ENCODE measurements at places on chromosomes 12 and 14.

GRCh38 chr12:8603856-8604255 is 8.8 kb downstream of the AICDA start:
- DNase-seq, result no peak

- no peak for DNase-seq
Measured at GRCh38 chr12:115828168-115828567, 449.3 kb downstream of the MED13L start.

- DNase-seq, result no peak
Measured at GRCh38 chr12:14811486-14811885, 2.5 kb downstream of the SMCO3 start.

DNA sequence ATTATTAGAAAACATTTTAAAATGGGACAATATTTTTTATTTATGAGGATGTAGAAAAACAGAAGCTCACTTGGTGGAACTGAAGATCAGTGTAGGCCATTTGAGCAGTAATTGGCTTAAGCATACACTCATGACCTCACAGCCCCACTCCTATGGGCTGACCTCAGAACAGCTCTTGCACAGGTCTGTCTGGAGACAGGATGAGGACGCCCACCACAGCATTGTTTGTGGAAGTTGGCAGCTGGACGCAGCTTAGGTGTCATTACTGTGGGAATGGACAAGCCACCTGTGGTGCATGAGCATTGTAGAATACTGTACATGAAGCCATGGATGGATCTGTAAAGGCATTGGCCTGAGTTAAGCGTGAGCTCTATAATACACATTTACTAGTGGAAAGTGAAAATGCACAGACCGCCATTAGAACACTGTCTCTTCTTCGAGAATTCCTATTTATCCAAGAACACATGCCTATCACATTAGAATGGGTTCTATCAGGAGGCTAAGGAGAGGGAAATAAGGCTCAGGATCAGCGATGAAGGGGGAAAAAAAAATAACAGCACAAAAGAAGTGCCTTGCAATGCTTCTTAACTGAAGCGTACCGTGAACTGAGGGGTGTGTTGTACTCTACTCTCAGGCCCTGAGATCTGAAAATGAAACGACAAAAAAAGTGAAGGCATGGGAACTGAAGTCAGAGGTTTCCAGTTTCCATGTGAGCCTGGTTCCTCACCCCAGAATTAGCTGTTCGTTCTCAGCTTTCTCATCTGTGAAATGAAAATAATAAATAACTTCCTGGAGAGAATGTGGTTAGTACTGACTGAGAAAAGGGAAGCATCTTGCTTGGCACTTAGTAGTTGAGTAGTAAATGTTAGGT is 33.6 kb downstream of the KCNA1 start:
- no peak for DNase-seq

DNA sequence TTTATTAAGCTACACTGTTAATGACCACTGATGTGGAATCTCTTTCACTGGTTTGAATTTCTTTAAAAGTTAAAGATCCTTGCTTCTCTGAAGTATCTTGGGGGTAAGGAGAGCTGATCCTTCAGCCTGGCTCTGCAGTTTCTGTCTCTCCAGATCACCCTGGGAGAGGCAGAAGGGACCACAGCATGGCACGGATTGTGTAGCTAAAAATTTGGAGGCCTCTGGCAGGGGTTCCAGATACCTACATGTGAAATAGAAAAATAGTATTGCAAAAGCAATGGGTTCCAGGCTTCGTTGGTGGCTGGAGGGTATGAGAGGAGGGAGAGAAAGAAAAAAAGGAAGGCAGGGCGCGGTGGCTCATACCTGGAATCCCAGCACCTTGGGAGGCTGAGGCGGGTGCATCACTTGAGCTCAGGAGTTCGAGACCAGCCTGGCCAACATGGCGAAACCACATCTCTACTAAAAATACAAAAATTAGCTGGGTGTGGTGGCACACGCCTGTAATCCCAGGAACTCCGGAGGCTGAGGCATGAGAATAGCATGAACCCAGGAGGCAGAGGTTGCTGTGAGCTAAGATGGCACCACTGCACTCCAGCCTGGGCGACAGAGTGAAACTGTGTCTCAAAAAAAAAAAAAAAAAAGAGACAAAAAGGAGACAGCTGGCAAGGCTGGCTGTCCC is 3.4 kb downstream of the CHST11 start:
- DNase-seq, result no peak

- no peak for DNase-seq
Measured at GRCh38 chr12:48671231-48671856, 10.7 kb downstream of the KANSL2 start.

GRCh38 chr12:115060477-115061168 is 376.6 kb upstream of the TBX3 start:
- no peak for DNase-seq

DNA sequence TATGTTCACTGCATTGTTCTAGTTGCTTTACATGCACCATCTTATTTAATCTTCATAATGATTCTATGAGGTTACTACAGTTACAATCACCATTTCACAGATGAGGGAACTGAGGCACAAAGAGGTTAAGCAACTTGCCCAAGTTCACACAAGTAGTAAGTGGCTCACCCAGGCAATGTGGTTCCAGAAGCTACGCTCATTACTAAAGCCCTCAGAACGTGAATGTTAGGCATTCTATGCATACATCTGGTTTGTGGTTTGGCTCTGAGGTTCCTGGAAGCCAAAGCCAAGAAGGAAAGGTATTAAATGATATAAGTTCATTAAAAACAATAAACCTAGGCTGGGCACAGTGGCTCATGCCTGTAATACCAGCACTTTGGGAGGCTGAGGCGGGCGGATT is 14.4 kb upstream of the VRTN start:
- no peak for DNase-seq

GRCh38 chr12:13211191-13211858 is 14.8 kb downstream of the EMP1 start:
- DNase-seq, result no peak

- no peak for DNase-seq
Measured at GRCh38 chr12:14314801-14315200, 50.7 kb upstream of the ATF7IP start.

DNA sequence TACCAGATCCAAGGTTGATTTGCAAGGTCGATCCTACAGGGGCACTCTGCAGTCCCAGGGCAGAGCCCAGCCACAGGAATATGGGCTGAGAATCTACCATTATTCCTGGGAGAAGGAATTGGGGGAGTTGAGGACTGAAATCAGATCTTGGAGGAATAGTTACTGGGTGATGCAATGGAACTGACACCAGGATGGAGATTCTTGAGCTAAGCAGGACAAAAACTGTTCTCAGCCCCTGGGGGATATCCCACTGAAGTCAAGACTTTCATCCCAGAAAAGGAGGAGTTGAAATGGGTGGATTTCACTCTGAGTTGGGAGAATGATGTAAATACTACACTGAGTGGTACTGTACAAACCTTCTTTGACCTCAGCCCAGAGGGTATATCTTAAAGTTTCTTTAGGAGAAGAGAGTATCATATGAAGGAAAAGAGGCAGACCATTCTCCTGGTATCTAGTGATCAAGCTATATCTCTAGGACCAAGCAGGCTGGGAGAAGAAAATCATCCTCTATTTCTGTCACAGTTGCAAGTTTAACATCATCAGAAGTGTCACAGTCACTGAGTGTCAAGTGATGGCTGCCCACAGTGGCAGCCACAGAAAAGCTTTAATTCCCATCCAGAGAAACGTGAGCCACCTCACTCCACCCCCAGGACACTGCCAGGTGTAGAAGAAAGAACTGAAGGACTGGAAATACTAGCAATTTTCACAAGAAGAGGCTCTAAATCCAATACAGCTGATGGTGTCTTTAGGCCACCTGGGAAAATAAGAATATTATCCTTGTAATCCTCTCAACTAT is 181.9 kb downstream of the NUAK1 start:
- DNase-seq, result no peak

DNA sequence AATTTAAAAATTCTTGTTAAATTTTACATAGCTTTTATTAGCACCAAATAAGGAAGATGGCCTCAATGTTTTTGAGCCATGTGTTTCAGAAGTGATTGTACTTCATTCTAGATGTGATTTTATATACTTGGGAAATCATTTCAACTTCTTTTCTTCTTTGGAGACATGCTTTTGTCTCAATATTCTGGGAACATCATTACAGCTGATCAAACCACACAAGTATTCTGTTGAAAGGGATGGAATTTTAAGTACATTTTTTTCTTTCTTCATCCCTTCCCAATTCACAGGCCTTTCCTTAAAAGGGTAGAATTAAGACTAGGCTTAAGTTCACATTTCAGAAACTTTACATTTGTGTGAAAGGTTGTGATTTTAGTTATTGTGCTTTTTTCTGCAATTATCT is 66.4 kb downstream of the PAPOLA start:
- no peak for DNase-seq

DNA sequence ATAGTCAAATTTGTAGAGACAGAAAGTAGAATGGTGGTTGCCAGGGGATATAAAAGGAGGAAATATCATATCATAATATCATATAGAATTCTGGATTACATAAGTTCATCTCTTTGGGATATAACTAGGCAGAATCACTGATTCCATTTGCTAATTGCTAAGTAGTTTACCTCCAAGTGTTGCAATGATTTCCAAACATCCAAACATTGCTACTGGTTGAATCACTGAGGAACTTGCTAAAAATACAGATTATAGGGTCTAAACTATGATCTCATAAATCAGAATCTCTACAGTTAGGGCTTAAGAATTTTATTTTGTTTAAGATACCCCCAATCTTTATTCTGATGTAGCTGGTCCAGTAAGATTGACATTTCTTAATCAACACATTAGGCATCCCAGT is 16.1 kb upstream of the TAS2R42 start:
- DNase-seq, result no peak

GRCh38 chr14:90274019-90274418 is 17.7 kb downstream of the PSMC1 start:
- DNase-seq, result no peak

DNA sequence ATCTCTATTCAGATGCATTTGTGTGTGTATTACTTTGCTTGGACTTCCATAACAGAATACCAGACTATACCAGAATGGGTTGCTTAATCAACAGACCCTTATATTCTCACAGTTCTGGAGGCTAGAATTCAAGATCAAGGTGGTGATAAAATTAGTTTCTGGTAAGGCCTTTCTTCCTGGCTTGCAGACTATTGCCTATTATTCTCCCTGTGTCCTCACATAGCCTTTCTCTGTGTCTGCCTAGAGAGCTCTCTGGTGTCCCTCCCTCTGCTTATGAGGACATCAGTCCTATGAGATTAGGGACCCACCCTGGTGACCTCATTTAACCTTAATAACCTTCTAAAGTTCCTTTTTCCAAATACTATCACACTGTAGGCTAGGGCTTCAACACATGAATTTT is 106.0 kb downstream of the FAR2 start:
- DNase-seq, result no peak

DNA sequence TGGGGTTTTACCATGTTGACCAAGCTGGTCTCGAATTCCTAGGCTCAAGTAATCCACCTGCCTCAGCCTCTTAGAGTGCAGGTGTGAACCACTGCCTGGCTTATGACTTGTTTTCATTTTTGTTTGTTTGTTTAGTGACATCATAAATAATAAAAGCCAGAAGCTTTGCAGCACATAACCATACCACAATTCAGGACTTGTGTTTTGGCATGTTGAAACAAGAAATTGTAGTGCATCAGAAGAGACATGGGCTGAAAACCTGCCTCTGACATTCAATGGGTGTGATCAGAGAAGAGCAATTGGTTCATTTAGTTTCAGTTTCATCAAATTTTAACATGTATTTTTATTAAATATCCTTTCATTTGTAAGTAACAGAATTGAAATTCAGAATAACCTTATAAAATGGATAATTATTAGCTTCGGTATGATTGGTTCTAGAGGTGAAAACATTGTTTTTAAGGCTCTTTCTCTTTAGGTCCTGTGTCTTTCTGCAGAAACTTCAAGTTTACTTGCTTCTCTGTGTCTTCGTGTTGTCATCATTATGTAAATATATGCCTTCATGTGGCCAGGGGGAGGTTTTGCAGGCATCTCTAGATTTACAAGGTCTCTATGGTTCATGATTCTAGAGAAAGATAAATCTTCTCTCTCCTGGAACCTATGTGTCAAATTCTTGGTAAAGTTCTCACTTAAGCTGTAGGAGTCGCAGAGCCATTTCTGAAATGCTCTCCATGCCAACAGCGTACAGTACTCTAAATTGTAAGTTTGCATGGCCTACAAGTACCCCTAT is 312.0 kb downstream of the KCNC2 start:
- DNase-seq, result peak; percentile 30

DNA sequence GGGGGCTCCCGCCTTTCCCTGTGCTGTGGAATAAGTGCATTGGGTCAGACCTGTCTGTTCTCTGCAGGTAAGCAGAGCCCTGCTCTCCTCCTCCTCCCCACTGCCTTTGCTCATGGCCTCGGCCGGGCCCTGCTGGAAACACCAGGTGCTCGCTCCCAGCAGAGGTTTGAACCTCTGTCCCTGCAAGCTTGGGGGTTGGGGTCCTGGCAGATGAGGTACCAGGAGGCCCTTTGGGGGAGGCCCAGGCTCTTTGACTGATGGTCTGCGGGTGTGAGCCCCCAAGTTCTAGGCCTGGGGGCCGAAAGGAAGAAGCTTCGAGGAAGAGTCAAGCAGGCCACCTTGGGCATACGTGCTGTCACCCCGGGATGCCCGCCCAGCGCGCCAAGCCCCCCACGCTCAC is 22.1 kb upstream of the CEP170B start:
- DNase-seq, result no peak

Measured in CD4-positive, alpha-beta memory T cell (primary cell).